ENCODE measurements at places on chromosomes 16 and 17.
A peak's percentile ranks its signal among the peaks of the same experiment; 100 is the strongest.

DNA sequence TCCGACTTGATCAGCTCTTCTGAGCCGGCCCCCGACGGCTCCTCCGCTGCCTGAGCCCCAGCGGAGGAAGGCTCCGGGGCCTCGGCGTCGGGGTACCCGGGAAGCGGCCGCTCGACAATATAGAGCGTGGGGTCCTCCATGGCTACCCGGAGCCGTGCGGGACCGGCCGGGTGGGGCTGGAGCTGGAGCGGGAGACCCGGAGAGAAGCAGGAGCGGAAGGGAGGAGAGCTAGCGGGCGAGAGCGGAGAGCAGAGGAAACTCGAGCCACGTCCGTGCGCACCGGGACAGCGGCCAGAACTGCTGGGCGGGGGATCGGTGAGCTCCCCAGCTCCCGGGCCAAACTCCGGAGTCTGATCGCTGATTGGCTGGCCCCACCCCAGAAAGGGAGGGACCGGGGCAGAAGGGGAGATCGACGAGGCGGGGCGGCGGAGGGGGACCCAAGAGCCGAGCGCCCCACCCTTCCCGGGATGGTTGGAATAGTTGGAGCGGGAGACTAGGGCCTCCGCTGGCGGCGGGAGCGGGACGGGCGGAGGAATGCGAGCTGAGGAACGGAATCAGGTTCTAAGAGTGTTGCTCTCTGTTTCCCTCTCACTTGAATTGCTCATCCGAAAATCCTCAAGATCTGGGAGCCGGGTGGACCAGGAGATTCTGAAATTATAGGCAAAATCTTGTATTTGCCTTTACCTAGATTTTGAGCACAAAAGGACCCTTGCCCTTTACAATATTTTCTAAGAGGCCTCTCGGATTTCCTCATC is at the start of gene CAVIN1:
CAVIN1 (minus strand) TSS at position 299 of the 755 bp plus-strand sequence; CDS start at position 140, 159 bp downstream.
- peak; percentile 38 for DNase-seq

- peak; percentile 82 for DNase-seq
Observed at GRCh38 chr17:8994319-8994718, 27.0 kb upstream of the NTN1 start.

GRCh38 chr17:80260791-80261158 is at the start of gene RNF213:
Gene RNF213, plus strand, starts transcription at chr17:80260852. Its CDS starts 2,830 bp downstream, at chr17:80263682.
- DNase-seq, result peak; percentile 50

DNA sequence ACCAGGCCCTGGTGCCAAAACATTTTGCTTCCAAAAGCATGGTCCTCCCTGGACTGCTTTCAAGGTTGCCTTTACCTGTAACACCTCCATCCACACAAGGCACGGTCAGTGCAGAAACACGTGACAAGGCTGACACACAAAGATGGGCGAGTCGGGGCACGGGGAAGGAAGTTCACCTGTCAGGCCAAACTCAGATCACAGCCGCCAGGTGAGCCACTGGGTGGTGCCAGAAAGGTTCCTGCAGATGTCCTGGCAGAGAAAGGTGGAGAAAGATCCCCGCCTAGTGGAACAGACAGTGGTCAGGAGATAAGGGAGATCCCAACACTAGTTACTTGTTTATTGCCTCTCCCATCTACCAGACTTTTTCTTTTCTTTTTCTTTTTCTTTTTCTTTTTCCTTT is 155.3 kb downstream of the AIPL1 start:
- DNase-seq, result no peak

GRCh38 chr17:32141679-32142037 is 644 bp upstream of the RHOT1 start:
- no peak for DNase-seq

DNA sequence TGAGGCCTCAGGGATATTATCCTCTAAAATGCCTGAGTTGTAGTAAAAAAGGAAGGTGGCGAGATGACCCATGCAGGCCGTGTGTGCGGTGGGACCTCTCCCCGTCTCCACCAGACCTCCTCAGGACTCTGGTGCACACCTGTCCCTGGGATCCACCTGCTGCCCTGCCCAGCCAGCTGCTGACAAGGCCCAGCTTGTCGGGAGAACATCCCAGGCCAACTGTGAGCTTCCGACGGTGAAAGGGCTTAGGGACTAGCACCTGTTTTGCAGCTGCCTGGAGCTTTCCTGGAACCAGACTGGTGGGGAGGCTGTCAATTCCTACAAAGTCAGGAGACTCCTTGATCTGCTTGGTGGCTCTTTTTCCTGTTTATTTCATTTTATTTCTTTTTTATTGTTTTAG is 11.6 kb downstream of the IL34 start:
- DNase-seq, result no peak

- no peak for DNase-seq
Observed at GRCh38 chr17:4393806-4394205, 27.3 kb upstream of the UBE2G1 start.

DNA sequence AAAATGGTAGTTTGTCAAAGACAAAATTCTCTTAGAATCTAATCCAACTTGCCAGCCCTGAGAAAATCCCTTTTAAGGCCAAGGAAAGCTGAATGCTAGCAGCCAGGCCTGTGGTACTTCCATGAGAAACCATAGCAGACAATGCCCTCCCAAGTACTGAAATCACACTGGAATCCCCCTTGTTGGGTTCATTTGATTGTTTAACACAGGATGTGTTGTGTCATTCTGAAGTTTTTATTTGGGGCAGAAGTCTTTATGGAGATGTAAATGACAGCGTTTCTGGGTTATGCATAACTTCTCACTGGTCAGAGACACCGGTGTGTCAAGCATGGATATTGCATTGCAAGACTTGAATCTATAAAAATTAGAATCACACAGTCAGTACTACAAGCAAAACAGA is 6.0 kb upstream of the ARL2BP start:
- no peak for DNase-seq

DNA sequence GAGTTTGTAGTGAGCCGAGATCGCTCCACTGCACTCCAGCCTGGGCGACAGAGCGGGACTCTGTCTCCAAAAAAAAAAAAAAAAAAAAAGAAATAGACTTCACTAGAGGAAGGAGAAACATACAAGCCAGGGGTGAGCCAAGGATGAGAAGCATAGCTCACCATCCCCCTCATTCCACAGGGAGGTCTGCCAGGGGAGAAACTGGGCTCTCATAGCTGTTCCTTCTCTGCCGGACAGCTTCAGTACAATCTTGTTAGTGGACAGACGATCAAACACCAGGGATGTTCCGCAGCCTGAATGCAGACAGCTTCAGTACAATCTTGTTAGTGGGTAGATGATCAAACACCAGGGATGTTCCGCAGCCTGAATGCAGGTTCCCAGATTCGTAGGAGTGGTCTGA is 509.6 kb downstream of the CDH13 start:
- no peak for DNase-seq

DNA sequence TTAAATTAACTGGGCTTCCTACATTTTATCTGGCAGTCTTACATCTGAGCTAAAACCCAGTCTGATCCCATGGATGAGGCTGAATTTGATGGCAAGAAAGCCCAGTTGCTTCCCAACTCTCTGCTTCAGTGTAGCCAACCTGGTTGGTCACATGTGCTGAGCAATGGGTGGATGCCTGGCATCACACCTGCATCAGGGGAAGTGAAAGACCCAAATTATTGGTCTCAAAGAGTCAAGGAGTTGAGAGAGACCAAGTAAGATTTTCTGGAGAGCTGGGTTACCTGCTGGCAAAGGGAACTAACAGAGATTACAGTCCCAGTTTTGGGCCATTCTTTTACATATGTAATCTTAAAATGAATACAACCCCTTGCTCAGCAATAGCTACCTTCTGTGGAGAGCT is 38.8 kb downstream of the RGS9 start:
- DNase-seq, result no peak

DNA sequence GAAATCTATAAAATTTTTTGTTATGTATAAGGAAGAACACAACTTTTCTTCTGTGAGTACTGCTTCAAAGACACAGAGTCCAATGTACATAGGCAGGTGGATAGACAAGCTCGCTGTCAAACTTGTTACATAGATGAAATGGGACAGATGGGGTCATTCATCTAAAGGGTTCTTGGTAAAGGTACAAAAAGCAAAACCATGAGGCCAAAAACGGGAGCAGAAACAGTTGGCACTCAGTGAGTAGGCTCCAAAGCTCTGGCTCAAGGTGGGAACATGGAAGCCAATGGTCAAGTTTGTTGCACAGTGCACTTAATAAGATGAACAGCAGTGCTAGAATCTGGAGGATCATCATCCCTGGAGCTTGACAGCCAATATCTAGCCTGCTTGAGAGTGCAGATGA is 979.0 kb upstream of the EEF2KMT start:
- DNase-seq, result no peak

DNA sequence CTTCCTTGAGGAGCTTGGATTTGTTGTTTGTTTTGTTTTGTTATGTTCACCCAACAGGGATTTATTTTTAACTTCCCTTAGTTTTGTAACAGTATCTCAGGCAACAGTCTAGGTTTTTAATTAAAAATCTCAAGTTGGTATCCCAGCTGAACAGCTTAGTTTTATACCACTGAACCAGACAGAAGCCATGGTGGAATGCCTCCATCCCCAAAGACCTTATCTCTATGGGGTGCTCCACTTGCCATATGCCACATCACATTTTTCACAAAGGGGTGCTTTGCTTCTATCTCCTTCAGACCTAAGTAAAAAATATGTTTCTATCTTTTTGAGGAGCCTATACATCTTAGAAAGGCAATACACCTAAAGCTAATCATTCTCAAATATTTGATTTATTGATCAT is 715.8 kb upstream of the KIF2B start:
- DNase-seq, result no peak

DNA sequence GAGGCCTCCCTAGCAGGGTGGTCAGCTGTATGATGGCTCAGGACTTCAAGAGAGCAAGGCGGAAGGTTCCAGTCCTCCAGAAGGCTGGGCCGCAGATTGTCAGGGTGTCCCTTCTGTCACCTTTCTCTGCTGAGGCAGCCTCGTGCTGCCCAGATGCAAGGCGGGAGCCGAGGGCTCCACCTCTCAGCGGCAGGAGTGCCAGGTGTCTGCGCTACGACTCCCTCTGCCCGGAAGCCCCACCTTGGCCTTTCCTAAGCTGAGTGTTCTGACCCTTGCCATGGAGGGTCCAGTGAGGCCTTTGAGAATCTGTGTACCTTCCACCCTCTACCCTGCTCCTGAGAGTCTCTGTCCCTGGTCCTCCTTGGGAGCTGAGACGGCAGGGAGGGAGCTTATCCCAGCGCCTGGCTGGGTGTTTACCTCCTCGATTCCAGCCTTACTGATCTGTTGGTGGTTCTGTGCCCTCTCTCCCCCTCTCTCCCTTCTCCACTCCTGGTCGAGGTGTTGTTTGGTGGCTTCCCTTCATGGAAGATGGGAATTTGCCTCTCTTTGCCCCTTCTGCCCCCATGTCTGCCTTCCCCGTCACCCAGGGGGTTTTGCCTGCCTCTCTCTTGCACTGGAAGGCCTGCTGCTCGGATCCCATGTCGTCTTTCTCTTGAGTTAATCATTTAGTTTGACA is 2.2 kb upstream of the ZNF750 start:
- no peak for DNase-seq

- no peak for DNase-seq
Observed at GRCh38 chr17:37772982-37773381, 28.1 kb upstream of the HNF1B start.

DNA sequence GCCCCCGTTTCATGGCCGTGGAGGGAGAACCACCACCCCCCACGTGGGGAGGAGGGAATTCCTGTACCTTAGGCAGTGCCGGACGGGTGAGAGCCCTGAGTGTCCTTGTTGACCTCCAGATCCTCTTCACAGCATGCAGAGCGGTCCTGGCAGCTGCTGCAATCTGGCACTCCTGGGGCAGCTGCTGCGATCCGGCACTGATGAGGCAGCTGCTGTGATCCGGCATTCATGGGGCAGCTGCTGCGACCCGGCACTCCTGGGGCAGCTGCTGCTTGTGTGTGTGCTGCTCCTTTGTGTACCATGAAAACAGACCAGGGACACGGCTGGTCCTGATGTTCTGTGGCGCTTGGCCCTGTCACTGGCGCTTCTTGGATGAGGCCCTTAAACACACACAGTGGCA is 12.8 kb downstream of the ZNF778 start:
- DNase-seq, result no peak

DNA sequence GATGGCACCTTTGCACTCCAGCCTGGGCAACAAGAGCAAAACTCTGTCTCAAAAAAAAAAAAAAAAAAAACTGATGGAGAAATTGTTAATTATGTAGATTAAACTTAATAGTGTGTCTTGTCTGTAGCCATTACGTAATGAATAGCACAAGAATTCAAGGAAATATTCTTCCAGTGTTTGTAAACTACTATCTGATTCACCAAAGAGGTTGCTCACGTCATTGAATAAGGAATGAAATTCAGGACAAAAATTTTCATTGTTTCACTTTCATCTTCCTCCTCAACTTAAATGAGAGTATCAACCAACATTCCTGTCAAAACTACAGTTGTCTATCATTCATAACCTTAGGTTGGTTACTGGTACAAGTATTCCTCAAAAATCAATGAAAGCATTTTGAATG is 30.7 kb upstream of the MYO18A start:
- DNase-seq, result no peak

GRCh38 chr16:72203401-72203800 is 31.4 kb upstream of the PMFBP1 start:
- DNase-seq, result peak; percentile 23

GRCh38 chr17:49621946-49622529 is 46.4 kb downstream of the NXPH3 start:
- no peak for DNase-seq

DNA sequence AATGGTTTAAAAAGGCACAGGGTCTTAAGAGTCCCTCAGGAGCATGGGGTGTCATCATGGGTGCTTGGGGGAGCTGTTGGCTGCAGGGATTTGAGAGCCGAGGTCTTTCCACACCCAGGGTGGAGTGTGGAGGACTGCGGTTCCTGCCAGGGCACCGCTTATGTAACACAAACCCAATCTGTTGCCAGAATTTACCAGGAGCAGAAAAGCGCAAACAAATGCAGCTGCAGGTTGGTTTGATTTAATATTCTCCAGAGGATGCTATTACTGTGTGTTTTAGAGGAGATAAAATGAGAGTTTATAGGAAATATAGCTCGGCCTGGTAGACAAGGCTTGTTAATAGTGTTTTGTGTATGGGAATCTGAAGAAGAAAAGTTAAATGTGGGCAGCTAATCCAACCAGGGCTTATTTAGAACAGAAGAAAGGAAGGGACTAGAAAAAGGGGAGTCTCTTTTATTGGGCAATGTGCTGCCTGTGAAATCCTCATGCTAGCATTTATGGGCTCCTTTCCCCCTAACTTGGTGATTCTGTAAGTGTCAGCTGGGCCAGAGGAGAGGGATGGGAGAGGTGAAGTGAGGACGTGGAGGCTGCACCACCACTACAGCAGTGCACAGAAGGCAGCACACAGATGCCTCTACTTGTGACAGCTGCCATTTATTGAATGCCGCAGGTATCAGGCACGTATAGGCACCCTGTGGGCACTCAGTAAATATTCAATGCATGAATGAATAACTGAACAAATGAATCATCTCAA is 174.7 kb downstream of the KATNIP start:
- no peak for DNase-seq

DNA sequence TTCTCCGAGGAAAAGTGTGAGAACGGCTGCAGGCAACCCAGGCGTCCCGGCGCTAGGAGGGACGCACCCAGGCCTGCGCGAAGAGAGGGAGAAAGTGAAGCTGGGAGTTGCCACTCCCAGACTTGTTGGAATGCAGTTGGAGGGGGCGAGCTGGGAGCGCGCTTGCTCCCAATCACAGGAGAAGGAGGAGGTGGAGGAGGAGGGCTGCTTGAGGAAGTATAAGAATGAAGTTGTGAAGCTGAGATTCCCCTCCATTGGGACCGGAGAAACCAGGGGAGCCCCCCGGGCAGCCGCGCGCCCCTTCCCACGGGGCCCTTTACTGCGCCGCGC is at the start of gene ERBB2:
ERBB2 (plus strand) TSS at position 247 of the 330 bp plus-strand sequence. CDS start 175 bp downstream, outside the sequence.
- no peak for DNase-seq

GRCh38 chr17:21392266-21392665 is 16.1 kb downstream of the KCNJ12 start:
- DNase-seq, result no peak

- DNase-seq, result no peak
Observed at GRCh38 chr17:78924481-78925151, 571 bp downstream of the TIMP2 start.

GRCh38 chr17:14514973-14515372 is 214.1 kb downstream of the HS3ST3B1 start:
- DNase-seq, result no peak
